ENCODE measurements at places on chromosomes 12 and 14.

DNA sequence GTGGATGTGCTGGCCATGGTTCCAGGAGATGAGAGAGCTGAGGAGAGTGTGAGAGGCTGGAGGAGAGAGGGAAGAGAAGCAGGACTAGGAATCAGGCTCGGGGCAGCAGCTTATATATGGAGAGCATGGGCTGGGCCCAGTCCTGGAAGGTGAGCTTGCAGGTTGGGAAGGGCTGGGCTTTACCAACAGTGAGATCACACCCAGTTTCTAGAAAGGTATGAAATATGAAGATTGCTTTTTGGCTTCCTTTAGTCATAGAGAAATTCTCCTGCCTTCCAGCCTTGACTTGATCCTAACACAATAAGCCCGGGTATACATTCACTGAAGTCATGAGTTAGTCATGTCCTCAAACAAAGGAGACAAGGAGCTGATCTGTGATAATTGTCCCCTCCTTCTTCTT lies at the start of gene KRT6A:
Gene KRT6A, minus strand, starts transcription at position 86 of the 400 bp plus-strand sequence. Its CDS starts 69 bp downstream, at position 17.
- DNase-seq: no peak

GRCh38 chr12:73726881-73727280 lies 810.8 kb upstream of the ATXN7L3B start:
- no peak for DNase-seq

GRCh38 chr14:79745046-79745445 lies 466.3 kb downstream of the DIO2 start:
- DNase-seq: no peak

DNA sequence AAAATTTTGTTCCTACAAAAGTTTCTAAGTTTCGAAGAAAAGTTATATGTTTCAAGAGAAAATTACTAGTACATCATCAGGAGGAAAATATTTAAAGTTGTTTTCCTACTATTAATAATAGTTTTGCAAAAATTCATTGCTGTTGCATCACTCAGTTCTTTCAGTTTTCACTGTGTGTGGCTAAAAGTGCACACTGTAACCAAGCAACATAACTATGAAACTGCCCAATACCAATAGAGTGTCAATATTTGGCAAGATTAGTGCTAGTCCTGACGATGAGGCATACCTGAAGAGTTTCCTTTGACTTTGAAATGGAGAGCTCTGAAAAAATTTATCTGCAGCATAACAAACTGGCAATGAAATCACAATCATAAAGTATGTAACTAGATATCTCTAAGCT lies 194.3 kb downstream of the CPNE8 start:
- no peak for DNase-seq

GRCh38 chr12:67590149-67590790 lies 58.3 kb upstream of the DYRK2 start:
- DNase-seq: no peak

- no peak for DNase-seq
Observed at GRCh38 chr14:22202313-22202712, 386.7 kb downstream of the DAD1 start.

GRCh38 chr14:77286576-77286975 lies 15.6 kb upstream of the NGB start:
- no peak for DNase-seq

DNA sequence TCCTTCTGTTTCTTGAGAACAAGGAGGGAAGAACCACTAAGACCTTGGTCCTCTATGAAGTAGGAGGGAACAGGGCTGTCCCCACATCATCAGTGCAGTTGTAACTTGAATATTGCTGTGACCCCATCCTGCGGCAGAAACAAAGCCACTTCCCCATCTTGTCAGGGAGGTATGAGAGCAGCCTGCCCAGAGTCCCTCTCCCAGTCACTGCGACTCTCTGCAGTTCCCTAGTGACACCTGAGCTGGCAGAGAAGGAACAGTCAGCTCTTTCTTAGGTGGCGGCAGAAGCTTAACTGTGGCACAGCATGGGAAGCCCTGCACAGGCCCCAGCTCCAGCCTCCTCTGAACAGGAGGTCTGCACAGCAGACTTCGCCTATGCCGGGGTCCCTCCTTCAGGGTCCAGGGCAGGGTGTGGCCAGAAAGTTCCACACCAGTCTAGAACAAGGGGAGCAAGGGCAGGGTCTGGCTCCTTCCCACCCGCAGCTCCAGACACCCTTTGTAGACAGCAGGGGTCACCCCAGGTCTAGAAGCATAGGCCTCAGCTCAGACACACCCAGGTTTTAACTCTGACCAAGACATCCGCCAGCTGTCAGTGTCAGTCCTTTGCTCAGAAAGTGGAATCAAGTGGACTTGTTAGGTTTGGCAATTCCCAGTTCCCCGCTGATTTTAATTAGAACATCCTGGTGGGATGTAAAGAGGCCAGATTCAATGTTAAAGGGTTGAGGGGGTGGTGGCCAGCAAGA lies 36.8 kb downstream of the DEGS2 start:
- DNase-seq: no peak

GRCh38 chr12:101969-102878 lies 35.7 kb downstream of the IQSEC3 start:
- peak; percentile 39 for DNase-seq

GRCh38 chr14:87667659-87668058 lies 325.3 kb downstream of the GALC start:
- DNase-seq: no peak

DNA sequence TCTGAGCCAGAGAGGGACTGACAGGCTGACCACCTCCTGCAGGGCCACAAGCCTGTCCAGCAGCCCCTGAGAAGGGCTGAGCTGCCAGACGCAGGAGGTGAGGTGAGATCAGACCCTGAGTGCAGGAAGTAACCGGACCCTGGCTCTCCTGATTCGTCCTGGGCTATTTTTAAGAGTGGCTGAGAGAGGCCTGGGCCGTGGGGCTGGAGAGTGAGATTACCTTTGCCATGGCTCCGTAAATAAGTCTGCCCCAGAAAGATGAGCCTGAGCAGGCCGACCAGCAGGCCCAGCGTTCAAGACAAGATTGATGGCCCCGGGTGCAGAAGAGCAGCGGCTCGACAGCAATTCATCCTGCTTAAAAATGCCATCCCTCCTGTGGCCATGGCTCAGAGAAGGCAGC lies 54.2 kb downstream of the SPTB start:
- peak; percentile 73 for DNase-seq

DNA sequence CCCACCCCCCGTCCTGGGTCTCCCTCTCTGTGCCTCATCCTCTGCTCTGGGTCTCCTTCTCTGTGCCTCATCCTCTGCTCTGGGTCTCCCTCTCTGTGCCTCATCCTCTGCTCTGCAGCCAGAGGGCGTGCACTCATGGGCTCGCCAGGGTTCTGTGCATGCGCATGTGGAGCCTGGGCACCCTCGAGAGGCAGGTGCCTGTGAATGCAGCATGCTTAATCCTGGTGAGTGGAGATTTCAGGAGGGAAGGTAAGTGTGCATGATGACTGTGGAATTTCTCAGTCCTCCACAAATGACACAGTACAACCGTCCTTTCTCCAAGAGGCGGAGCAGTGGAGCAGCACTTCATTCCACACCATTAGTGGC lies 65.2 kb downstream of the EP400 start:
- DNase-seq: no peak

DNA sequence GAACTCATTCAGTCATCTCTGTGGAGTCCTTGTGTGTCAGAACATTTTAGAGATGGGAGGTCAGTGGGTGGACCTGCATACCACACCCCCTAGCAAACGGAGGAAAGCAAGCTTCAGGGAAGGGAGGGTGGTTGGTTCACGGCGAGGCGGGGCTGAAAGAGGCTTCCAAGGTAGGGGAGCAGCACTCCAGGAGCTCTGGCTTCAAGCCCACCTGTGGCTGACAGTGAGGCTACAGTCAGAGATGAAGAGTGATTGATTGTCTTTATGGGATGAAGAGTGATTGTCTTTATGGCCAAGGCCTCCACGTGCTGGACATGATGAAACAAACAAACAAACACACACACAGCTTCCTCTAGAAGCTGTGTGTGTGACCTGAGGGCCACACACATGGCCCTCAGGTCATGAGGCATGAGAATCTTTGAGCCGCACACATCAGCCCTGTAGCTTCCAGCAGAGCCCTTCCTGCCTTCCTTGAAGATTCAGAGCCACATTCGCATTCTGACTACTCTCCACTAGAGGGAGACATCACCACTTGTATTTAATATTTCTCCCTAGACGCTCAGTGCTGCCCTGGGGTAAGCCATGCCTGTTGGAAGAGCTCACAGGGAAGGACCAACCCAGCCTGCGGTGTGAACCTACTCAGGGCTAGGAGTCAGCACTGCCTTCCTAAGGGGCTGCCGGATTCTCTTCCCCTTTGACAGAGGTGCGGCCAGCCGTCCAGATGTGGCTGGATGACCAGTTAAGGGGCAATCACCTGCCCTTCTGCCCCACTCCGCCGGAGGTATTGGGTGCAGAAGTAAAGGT lies 54.4 kb upstream of the KCNA1 start:
- DNase-seq: peak; percentile 66

DNA sequence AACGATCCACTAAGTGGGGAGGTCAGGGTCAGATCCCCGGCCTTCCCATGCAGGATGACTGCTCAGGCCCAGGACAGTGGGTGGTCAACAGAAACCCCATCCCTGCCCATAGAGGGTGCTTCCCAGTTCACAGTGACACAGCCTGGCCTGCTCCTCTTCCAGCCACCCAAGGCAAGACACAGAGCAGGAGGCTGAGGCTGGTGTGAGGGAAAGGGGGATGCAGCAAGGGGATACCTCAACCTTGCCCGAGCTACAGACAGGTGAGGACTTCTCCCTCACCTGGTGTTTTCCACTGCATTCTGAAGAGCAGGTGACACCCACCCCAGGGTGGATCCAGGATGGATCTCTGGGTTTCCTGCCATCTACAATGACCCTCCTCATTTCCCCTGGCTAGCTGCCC lies 106.7 kb downstream of the KIF26A start:
- DNase-seq: no peak

DNA sequence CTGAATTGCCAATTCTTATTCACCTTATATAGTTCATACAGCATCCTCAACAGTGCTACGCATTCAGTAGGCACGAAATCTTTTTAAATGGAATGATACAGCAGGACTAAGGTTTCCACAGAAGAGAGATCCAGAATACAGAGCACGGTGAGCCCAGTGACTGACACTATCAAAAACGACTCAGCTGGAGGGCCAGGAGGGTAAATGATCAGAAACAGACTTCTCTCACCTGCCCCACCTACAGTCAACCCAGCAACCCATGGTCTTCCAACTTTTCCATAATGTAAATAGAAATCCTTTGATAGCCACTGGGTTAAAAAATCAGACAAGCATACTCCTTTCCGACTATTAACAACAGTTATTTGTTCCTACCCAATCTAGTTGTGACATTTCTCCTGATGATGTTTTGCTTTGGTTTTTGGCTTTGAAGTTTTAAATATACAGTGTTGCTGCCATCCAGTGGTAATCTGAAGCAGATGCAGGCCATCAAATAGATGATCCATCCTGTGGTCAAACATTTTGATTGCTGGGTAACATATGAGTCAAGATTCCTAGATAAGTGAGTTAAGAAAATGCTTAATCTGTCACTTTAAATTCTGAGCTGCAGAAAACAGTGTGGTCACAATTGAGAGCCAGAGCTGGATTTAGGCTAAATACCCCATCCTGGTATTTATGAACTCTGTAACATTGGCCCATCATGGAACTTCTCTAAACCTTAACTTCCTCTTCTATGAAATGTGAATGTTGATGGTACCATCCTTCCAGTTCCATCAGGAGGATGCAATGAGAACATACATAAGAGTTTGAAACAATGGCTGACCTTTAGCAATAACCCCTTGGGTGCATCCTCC lies 42.0 kb downstream of the GPHB5 start:
- peak; percentile 16 for DNase-seq

DNA sequence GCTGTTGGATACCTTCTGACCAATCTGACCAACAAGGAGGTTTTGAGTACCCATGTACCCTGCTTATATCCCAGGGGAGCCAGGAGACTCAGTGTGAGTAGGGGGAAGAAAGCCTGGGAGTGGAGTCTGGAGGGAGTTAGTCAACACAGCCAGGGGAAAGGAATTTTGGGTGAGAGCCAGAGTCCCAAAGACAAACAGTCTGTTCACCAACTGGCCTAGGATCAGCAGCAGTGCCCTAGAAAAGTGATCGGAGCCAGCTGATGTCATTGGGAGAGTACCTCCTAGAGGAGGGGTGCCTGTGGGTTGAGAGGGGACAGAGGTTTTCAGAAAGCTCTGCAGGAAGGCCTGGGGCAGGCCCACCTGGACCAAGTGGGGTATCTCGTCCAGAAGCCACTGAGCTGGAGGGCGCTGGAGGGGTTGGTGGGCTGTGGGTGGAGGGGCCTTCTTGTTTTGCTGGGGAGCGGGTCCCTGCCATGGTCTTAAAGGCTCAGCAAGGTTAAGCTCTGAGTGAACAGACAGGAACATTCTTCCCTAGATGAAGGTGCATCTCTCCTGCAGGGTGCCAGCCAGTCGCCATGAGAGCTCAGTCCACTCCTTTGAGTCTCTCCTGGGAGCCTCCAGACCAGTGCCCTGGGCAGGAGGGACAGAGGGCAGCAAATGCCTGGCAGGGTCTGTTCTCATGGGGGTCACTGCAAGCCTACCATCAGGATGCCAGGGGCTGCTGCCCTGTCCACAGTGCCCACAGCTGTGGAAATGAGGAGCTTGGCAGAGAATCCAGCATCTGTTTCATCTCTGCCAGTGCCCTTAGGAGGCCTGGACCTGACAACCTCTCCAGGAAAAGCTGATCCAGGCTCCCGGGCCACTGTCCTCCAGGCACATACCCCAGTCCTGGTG lies 63.6 kb downstream of the CHGA start:
- no peak for DNase-seq

GRCh38 chr14:61934385-61934784 lies 172.2 kb downstream of the SNAPC1 start:
- DNase-seq: no peak

DNA sequence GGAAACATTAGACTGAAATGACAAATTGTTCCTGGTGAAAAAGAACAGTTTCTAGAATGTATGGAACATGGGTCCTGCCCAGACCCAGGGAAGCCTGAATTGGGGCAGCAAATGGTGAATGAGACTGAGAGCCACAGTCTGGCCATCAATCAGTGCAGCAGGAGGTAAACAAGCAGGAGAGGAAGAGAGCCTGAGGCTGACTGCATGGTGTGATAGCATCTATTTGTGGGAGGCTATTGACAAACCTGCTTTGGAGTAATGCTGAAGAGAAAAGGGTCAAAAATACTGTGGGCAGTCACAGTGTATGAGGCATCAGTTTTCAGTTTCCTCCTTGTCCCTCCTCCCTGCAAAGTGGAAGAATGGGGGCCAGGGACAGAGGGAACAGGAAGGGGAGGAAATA lies 136.8 kb downstream of the ANKS1B start:
- no peak for DNase-seq

- no peak for DNase-seq
Observed at GRCh38 chr12:24227551-24227950, 278.1 kb upstream of the SOX5 start.

GRCh38 chr14:48568688-48569087 lies 893.3 kb upstream of the MDGA2 start:
- no peak for DNase-seq
